ENCODE measurements at places on chromosomes 5 and 9.

DNA sequence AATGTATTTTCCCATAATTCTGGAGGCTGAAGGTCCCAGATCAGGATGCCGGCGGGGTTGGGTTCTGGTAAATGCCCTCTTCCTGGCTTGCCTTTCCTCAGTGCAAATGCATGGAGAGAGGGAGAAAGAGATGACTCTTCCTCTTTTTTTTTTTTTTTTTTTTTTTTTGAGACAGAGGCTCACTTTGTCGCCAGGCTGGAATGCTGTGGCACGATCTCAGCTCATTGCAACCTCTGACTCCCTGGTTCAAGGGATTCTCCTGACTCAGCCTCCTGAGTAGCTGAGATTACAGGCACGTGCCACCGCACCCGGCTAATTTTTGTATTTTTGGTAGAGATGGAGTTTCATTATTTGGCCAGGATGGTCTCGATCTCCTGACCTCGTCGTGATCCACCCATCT, 300.0 kb upstream of the TAS2R1 start:
- no peak for DNase-seq

- DNase-seq = no peak
Measured at GRCh38 chr9:83920469-83920926, 734 bp downstream of the KIF27 start.

DNA sequence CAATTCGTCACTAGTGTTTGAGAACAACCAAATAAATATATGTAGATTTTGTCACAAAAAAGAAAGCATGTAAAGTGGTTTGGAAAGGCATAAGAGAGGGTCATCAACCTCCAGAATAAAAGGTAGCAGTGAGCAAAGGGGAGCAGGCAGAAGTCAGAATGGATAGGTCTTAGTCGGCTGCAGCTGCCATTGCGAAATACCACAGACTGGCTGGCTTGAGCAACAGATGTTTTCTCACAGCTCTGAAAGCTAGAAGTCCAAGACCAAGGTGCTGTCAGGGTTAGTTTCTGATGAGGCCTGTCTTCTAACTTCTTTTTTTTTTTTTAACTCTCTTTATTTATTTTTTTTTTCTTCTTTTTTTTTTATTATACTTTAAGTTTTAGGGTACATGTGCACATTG, 208.1 kb upstream of the PIK3R1 start:
- no peak for DNase-seq

DNA sequence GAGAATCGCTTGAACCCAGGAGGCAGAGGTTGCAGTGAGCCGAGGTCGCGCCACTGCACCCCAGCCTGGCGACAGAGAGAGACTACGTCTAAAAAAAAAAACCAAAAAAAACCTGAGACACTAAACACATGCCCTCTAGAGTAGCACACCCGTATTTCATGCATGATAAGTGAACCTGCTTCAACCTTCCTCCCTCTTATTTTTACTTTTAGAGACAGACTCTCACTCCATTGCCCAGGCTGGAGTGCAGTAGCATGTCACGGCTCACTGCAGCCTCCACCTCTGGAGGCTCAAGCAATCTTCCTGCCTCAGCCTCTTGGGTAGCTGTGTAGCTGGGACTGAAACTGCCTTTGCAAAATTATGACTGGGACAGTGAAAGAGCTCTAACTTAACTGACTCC, 17.6 kb upstream of the NANS start:
- no peak for DNase-seq
